ENCODE measurements at places on chromosomes 11 and 22.

GRCh38 chr11:67695606-67696005, 21.2 kb upstream of the ALDH3B2 start:
- DNase-seq, result no peak

GRCh38 chr22:36236388-36237319, 2.7 kb downstream of the APOL2 start:
- DNase-seq, result no peak

- no peak for DNase-seq
Observed at GRCh38 chr11:125315079-125315740, 150.7 kb downstream of the PKNOX2 start.

GRCh38 chr11:113316256-113316655, 1.9 kb downstream of the TTC12 start:
- DNase-seq, result no peak

DNA sequence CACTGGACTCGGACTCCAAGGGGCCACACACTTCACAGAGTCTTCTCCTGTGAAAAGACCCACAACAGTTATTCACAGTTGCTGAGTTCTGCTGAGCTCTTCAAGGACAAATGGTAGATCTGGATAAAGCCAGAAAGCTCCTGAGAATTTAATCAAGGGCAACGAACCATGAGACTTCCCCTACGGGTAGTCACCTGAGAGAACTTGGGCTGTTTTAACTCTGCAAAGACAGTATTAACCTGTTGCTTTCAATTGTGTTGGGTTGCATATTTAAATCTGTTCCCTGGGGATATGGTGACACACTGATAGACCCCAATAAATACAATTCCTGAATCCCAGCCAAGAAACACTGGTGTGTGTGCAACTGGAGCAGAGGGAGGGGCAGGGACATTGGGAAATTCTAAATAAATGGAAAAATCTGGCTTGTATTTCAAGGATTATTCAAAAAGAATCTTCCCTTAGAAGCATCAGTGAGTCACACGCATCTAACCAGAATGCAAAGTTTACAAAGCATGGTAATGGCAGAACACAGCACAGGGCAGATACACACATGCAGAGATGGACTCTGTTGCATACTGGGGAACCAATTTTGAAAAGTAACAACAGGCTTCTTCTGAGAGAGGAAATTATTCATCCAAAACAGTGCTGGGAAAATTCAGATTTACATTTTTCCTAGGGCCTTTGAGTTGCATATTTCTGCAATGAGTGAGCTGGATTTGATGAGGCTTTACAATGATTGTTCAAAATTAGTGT, 4.0 kb downstream of the KCNJ1 start:
- DNase-seq, result no peak

GRCh38 chr11:10257478-10257877, 36.5 kb downstream of the SBF2 start:
- DNase-seq, result no peak

GRCh38 chr11:125494031-125494360, 2.1 kb downstream of the FEZ1 start:
- DNase-seq, result no peak

DNA sequence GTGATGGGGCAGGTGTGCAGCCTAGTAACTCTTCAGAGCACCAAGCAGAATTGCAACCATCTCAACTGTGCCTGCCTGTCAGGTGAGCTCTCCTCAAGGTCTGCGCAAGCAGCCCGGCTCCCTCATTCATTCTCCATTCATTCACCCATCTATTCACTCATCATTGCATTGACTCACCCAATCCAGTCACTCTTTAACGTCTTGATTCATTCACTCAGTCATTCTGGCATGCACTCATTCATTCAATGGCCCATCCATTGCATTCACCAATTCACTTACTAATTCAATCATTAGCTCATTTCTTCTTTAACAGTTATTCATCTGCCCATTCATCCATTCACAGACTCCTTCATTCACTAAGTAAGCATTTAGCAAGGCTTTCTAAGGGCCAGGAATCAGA, 111.8 kb downstream of the PDE2A start:
- DNase-seq, result no peak
